Activated T-helper 9 cell treated with anti-CD3 and anti-CD28 coated beads, Interleukin-2, amount 50 U/mL, for 16 hours (primary cell): ENCODE measurements at places on chromosomes 1 and 21.

- no peak for DNase-seq
Measured at GRCh38 chr1:12565094-12565965, 52.7 kb downstream of the DHRS3 start.

GRCh38 chr1:153970346-153970745, 2.6 kb downstream of the CREB3L4 start:
- no peak for DNase-seq

GRCh38 chr1:64569411-64569810, 99.5 kb downstream of the CACHD1 start:
- DNase-seq = no peak

DNA sequence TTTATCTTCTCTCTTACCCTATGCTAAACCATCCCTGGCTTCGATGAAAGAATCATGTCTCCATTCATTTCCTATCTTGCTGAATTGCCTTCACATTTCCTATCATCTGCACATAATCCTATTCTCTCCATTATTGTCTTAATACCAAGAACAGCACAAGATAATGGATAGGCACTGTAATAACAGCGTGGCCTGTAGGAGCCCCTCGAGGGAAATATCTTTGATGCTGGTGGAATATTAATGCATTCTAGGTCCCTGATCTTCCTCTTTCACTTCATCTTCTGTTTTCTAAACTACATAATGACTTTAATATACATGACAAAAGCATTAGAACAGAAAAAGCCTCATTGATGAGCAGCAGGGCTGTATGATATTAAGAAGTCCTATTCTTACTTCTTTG, 720.6 kb downstream of the RWDD3 start:
- no peak for DNase-seq

GRCh38 chr1:61253912-61254633, 171.7 kb downstream of the NFIA start:
- no peak for DNase-seq

GRCh38 chr1:67005068-67005467, 48.9 kb downstream of the SLC35D1 start:
- DNase-seq = no peak

GRCh38 chr1:183096894-183097293, 73.7 kb downstream of the LAMC1 start:
- DNase-seq = no peak

DNA sequence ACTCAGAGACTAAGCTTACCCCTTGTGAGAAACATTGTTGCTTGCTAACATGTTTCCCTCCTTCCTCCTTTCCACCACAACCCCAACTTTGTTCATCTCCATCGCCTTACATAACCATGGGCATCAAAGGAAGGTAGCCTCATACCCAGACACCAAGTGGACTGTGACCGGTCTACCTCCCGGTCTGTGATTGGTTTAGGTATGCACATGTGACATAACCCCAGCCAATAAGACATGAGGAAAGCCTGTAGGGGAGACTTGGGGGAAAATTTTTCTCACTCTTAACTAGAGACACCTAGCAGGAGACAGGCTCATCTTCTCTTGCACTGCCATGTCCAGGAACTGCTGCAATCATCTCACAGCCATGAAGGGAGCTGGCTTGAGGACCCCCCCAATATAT, 120.7 kb downstream of the CDC7 start:
- DNase-seq = no peak

GRCh38 chr1:220274251-220274855, 2.1 kb upstream of the RAB3GAP2 start:
- no peak for DNase-seq

DNA sequence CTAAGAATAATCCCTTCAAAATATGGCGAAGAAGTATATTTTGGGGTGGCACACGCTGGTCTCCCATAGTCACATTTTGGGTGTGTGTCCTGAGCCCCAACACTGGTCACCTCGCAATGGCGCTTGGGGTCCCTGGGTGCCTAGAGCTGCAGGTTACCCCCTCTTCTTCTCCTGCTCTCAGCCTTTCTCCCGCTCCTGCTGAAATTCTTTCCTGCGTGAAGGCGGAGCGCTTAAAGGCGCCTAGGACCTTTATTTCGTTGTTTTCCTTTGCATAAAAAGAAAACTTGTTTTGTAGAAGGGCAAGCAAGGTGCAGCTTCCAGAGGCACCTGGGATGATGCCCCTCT, 339 bp upstream of the PIK3CD start:
- DNase-seq = no peak

GRCh38 chr1:76048219-76048618, 26.3 kb upstream of the ST6GALNAC3 start:
- DNase-seq = no peak

GRCh38 chr1:180893614-180894013, 19.1 kb upstream of the KIAA1614 start:
- DNase-seq = no peak

GRCh38 chr1:245877976-245878375, 629.1 kb downstream of the SMYD3 start:
- DNase-seq = no peak

- no peak for DNase-seq
Measured at GRCh38 chr1:200179126-200179780, 151.7 kb downstream of the NR5A2 start.

DNA sequence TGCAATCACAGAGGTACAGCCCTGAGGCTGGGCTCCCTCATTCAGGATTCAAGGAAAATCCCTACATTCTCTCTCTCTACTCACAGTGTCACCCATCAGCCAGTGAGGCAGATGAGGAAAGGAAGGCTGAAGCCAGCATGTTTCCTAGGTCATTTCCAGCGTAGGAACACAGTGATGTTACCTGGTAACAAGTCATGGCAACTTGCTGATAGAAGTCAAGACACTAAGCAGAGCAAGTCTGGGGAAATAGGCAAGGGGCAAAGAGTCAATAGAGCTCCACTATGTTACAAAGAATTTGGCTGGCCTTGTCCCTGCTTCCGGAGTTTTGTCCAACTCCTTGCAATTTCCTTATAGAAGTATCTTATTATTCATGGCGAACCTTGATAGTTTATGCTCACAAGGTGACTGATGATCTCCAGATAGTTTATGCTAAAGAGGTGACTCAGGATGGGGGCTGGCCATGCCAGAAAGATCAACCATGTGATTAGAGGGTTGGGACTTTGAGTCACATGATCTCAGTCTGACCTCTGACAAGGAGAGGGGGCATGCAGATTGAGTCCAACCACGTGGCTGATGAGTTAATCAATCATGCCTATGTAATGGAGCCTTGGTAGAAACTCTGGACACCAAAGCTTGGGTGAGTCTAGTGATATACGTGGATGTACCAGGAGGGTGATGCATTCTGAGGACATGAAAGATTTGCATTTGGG, 51.1 kb downstream of the SUSD4 start:
- no peak for DNase-seq

DNA sequence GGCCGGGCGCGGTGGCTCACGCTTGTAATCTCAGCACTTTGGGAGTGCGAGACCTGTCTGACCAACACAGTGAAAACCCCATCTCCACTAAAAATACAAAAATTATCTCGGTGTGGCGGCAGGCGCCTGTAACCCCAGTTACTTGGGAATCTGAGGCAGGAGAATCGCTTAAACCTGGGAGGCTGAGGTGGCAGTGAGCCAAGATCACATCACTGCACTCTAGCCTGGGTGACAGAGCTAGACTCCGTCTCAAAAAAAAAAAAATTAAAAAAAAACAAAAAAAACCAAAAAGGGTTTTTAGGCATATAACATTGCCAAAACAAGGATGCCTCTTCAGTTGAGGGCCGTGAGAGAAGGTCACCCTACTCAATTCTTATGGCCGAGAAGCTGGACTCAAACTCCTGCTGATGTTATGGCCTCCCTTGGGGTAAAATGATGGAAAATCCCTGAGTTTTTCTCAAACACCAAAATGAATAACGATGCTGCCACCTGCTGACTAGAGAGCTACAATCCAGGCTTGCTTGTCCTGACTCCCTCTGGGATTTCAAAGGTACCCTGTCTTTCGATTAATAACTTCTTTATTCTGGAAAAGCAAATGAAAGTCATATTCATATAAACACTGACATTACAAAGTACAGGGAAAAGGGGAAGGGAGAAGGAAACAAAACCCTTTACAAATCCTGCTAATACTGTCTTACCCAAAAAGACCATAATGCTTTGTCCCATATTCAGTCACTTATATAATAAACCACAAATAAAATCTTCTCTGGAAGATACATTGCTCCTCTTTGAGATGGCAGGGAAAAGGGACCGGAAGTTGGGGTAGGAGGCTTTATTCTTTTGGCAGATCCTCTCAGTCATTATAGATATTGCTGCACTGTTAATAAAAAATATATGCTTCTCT, 10.7 kb downstream of the RAB42 start:
- no peak for DNase-seq

DNA sequence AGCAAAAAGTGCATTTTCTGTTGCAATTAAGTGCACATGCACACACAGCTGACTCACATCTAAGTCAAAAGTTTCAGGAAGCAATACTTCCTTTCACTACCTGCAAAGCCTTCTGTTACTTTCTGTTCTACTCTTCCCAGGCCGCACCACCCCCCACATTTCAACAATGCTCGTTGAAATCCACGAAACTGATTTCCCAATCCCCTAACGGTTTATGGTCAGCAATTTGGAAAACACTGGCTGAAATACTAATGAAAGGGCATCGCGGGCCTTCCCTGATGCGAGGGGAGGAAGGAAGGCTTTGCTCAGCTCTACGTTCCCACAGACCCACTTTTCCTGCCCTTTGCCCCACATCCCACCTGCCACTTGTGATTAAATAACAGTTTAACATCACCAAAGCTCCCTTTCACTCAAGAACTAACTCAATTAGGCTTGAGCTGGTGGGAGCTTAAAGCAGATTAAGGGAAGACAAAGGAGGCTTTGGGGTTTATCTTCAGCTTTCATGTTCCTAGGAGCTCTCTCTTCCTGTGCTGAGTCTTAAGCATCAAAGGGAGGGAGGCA, 243.2 kb upstream of the RAB4A start:
- no peak for DNase-seq

- peak; percentile 71 for DNase-seq
Measured at GRCh38 chr1:153510984-153511410, 24.8 kb downstream of the S100A6 start.

- no peak for DNase-seq
Measured at GRCh38 chr21:14817311-14817710, 247.5 kb downstream of the NRIP1 start.

DNA sequence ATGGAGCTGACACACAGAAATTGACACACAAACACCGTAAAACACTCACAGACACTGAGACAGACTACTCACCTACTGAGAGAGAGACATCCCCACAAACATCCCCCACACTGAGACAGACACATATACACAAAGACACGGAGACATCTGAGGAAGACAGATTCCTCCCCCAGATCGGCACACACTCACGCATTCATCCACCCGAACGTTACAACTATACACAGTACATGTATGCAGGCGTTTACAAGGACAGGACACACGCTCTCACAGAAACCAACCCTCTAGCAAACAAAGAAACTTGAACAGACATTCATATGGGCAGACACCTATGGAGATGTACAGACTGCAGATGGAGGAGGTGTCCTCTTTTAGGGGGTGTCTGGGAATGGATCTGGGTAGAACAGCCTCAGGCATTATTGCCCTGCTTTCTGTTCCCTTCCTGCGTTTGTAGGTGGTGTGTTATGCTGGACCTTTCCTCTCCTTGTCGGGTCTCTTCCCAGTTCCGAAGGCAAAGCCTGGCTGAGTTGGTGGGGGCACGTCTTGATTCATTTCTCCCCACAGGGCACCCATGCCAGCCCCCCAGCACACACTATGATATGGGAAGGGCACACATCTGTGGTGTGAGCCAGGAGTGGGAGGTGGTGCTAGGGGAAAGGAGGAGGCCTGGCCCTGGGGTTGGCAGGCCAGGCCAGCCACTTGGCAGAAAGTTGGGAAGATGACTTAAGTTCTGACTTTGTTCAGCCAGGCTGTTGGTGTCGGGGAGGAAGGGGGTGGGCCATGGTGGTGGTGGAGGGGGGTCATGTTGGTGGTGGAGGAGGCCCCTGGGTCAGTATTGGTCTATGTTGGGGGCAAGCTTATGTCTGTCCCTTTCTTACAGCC, 1.5 kb downstream of the KIRREL1 start:
- no peak for DNase-seq

DNA sequence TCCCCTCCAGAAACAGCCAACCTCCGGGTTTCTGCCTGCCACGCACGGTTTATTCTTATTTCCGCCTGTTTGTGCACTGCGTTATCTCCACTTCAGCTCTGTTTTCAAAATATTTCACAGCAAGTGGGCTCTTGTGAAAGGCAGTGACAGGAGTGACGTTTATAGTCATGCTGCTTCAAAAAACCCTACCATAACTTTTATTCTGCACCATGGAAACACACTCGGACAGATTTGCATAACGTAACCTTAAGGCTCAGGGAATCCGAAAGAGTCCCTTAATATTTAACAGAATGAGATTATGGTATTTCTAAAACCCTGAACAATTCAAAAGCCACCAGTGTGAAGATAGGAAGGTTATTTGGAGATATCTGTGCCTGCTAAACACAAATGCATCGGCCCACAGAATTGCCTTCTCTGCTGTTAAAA, 782 bp upstream of the SDE2 start:
- DNase-seq = no peak

- no peak for DNase-seq
Measured at GRCh38 chr1:85407746-85408377, 57.1 kb downstream of the DDAH1 start.

DNA sequence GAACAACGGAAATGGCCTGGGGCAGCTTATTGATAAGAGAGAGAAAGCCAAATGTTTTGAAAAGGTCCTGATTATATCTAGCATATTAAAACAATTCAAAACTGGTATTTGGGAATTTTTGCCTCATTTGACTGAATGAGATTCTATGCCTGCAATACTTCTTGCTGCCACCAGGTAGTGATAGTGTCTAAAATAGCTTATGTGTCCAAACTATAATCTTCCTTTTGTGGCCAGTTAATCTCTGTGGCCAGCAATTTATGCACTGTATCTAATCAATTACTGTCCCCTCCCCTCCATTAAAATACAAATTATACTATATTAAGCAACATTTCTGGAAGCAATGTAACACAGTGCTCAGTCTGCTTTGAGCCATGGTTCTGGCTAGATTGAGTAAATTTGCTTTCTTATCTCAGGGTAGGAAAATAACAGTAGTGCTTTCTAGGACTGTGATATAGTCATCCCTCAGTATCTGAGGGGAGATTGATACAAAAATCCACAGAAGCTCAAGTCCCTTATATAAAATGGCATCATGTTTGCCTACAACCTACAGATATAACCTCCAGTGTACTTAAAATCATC, 91.8 kb downstream of the FOXD2 start:
- no peak for DNase-seq

DNA sequence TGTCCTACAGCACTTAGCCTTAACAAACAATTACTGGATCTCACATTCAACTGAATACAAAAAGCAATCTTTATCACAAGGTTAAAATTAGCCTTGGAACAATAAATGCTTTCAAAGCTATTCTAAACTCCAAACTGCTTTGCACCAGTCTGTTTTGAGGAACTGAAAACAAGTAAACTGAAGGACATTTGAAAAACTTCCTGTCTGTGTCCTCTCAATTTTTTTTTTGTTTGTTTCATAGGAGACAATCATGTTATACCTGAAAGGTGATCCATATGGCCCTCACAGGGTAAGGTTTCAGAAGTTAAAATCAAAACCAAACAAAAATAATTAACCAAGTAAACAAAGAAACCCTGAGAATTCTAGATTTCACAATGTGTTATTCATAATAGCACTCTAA, 459.1 kb downstream of the DPYD start:
- DNase-seq = no peak

GRCh38 chr1:41515131-41515678, 30.7 kb upstream of the EDN2 start:
- DNase-seq = no peak
